ENCODE measurements at places on chromosomes 2 and 18.

- no peak for DNase-seq
These were observed 23.5 kb downstream of the NCK2 start for GRCh38 chr2:105768176-105768575.

DNA sequence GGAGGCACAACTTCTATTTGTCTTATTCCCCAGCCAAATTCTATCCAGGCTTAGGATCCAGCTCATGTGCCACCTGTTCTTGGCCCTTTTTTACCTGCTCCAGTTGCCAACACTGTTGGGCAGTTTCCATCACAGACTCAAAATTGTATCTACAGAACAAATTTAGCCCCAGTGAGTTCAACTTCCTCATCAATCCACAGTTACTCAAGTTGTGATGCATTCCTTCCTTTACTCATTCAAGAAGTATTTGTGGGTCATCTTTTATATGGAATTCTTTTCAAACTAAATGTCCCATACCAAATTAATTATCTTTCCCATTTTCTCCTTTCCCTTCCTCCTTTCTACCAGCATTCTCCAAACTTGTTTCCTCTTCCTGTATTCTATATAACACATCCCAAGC, 12.7 kb upstream of the DDX18 start:
- DNase-seq: no peak

GRCh38 chr2:187654535-187654934, 100.3 kb upstream of the TFPI start:
- DNase-seq: no peak

- DNase-seq: no peak
These were observed 29.5 kb downstream of the RMC1 start for GRCh38 chr18:23532848-23533247.

DNA sequence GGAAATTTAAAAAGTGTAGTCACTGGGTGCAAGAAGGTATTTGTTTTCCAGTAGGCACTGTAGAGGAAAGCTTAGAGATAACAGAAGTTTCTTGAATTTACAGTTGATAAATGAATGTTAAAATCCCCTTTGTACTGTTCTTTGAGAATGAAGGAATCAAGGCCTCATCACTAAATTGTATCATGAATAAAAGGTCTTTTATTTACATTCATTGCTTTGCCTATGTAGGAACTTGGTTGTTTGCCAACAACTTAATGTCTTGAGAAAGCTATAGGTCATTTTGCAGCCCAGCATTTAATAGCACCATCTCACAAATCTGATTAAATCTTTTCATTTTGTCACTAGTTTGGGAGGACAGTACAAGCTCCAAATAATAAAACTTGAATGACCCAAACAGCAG, 213.9 kb upstream of the ITGA4 start:
- DNase-seq: no peak

- no peak for DNase-seq
These were observed 101.5 kb downstream of the SCG2 start for GRCh38 chr2:223500709-223501108.

- peak; percentile 97 for DNase-seq
These were observed 43.0 kb upstream of the SLC1A4 start for GRCh38 chr2:64945973-64946768.

- DNase-seq: no peak
These were observed 49.8 kb upstream of the LGALSL start for GRCh38 chr2:64404002-64404731.

DNA sequence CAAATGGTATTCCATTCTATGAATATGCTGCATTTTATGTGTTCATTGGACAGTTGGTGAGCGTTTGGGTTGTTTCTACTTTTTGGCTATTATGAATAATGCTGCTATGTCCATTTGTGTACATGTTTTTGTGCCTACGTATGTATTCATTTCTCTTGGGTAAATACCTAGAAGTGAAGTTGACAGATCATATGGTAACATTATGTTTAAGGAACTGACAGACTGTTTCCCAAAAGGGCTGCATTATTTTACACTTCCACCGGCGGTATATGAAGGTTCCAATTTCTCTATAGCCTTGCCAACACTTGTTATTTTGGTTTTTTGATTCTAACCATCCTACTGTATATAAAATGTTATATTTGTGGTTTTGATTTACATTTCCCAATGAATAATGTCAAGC, 703.9 kb upstream of the CDH2 start:
- DNase-seq: no peak

DNA sequence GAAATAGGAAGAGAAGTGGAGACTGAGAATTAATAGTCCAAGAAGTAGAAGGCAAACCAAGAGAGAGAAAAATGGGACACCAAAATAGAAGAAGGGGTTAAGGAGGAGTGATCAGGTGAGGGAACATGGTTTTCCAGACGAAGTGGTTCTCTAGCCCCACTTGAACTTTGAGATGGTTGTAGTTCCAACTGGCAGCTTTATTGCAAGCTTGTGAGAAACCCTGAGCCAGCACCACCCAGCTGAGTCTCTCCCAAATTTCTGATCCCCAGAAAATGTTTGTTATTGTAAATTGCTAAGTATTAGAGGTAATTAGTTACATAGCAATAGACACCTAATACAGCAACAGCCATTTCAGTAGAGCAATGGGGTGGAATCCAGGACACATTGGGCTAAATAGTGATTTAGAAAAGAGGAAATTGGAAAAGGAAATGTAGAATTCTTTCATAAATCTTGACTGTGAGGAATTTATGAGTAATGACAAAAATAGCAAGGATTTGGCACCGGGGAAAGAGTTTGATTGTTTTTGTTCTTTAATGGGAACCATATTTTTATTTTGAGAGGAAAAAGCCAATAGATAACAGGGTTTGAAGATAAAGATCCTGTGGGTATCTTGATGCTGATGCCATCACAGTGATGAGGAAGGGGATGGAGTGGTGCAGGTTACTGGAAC, 62.1 kb upstream of the XDH start:
- no peak for DNase-seq

DNA sequence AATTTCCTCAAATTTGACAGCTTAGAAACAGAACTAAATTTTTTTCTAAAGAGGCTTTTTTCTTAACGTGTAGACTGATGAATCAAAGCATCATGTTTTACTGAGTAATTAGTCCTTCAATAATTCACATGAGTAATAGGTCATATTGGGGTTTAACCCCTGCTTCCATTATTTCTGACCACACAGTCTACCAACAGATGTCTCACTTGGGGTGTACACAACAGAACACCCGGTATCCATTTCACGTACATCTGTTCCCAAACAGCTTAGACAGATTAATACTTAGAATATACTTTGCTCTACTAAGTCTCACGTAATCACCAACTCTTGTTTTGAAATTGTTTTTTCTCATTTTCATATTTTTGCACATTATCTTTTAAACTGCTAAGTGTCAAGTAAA, 14.8 kb downstream of the CERKL start:
- DNase-seq: no peak

GRCh38 chr2:53787614-53788289, 908 bp downstream of the ERLEC1 start:
- peak; percentile 38 for DNase-seq

DNA sequence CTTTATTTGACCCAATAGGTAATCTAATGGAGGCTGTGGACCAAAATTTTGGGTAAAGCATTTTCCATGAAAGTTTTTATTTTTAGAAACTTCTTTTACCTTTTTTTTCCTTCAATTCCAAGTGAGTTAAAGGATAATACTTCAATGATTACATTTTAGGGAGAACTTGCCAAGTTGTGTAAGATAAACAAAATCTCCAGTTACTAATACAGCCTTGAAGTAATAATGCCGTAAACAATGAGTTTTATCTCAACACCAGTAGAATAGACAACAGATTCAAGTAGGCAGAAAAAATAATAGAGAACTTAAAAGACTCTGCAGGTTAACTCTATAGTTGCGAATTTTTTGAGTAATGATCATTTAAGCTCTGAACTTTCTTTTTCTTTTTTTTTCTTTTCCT, 807.4 kb downstream of the CNTNAP5 start:
- DNase-seq: no peak

- no peak for DNase-seq
These were observed 10.2 kb downstream of the RAB10 start for GRCh38 chr2:26043862-26044696.

DNA sequence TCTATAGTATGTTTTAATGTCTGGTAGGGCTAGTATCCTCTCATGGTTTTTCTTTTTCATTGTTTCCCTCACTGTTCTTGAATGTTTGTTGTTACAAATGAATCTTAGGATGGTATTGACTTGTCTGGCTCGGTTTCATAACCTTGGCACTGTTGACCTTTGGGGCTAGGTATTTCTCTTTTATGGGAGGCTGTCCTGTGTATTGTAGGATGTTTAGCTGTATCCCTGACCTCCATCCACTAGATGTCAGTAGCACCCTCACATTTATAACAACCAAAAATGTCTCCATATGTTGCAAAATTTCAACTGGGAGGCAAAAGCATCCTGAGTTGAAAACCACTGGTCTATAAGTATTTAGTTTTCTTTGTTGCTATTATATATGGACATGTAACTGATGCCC, 7.0 kb upstream of the AOX1 start:
- peak; percentile 15 for DNase-seq

GRCh38 chr2:134362740-134363139, 108.9 kb downstream of the MGAT5 start:
- DNase-seq: no peak

- DNase-seq: no peak
These were observed 109.1 kb downstream of the RIF1 start for GRCh38 chr2:151518802-151519201.

- DNase-seq: no peak
These were observed 782 bp downstream of the MTA3 start for GRCh38 chr2:42569116-42569711.

DNA sequence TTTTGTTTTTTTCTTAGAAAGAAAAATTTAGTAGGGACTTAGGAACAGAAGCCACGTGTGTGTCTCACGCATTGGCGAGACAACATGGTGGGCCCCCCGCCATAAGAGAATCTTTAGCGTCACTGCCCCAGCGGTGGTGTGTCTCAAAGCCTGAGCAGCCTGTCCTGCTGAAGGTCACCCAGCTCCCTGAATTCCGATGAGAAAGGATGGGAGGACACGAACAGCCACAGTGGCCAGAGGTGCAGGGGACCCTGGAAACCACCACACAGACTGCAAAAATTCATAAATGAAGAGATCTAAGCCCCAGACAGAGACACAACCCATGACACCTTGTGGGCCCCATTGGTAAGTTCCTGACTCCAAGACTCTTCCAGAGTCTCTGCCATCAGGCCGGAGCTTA, 266.1 kb upstream of the RAB6C start:
- no peak for DNase-seq

DNA sequence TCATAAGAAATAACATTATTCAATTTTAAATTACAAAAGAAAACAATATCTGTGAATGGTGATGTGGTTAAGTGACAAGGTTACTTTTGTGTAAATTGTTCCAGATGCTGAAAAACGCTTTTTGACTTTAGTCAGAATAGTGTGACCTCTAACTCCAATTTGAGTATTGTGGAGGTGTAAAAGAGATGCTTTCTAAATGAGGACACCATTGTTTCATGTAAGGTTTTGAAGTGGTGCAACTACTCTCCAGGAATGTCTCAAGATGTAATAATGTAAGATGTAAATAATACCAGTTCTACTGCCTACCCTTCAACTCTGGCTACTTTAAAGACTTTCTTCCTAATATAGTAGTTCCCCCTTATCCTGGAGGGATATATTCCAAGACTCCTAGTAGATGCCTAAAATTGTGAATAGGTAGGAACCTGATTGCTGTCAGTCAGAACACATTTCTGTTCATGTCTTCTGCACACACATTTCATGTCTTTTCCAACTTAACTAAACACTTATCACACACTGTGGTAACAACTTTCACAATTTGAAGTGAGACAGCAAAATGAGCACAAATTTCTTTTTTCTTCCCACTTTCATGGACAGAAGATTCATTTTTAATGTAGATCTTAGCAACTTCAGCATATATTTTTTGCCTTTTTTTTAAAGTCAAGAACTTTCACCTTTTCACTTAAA, 39.1 kb upstream of the PPP1R1C start:
- DNase-seq: no peak

- DNase-seq: no peak
These were observed 12.0 kb upstream of the NTSR2 start for GRCh38 chr2:11681722-11682589.

DNA sequence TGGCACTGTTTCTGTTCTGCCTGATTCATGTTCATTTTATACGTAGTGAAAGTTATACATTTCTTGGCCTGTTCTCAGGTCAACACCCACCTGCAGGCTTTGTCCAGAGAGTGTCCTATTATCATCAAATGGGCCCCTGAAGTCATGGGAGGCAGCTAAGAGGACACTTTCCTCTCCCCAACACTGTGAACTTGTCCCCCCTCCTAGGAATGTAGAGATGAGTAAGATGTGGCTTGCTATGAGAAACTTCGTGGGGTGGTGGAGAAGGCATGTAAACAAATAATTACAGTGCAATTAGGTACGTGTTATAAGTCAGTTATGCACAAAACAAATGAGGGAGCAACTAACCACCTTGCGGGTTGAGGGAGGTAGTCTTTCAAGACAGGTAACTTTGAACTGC, 57.9 kb downstream of the COL4A3 start:
- no peak for DNase-seq

- no peak for DNase-seq
These were observed 319.2 kb upstream of the LRATD1 start for GRCh38 chr2:14313341-14313740.

DNA sequence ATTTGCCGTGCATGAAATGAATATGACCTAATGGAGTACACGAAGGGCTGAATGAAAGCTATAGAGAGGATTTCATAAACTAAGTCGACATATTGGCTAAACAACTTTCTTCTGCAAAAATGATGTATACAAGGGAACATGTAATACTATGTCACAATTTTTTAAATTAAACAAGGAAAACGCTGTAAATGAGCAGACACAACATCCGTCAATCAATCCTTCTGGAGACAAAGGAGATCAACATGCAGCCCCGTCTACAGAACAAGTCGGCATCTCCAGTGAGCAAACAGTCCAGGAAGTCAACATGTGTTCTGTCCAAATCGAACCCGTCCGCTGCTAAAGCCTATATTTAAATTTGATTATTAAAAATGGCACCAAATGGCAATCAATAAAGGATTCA, 180.8 kb downstream of the TCF4 start:
- no peak for DNase-seq

- no peak for DNase-seq
These were observed 500 bp downstream of the LIMS1 start for GRCh38 chr2:108534584-108535356.

DNA sequence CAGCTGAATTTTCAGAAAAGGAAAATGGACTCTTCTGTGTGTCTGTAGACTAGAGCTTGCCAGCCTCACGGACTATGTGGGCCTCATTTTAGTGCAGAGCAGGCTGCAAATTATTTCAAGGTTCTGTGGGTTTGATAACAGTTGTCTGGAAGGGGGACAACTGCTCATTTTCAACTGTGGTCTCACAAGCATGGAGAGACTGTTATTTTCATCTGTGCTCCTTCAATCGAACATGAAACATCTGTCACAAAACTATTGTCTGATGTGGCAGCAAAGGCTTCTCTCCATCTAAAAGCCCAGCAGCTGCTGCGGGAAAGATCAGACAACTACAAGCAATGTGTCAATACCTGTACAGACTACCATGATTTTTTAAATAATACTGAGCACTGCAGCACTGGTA, 211.8 kb downstream of the LRRTM4 start:
- DNase-seq: no peak

- DNase-seq: no peak
These were observed 94.1 kb upstream of the OTOS start for GRCh38 chr2:240234503-240234951.

- DNase-seq: no peak
These were observed 182.6 kb downstream of the GRB14 start for GRCh38 chr2:164438490-164439205.

Data from HL-60 (cell line).